ENCODE measurements at places on chromosomes 5 and 9. TPM values are rescaled to one million over a fixed set of nuclear protein-coding genes. Genes with fewer than 3 reads are reported as not detected.

DNA sequence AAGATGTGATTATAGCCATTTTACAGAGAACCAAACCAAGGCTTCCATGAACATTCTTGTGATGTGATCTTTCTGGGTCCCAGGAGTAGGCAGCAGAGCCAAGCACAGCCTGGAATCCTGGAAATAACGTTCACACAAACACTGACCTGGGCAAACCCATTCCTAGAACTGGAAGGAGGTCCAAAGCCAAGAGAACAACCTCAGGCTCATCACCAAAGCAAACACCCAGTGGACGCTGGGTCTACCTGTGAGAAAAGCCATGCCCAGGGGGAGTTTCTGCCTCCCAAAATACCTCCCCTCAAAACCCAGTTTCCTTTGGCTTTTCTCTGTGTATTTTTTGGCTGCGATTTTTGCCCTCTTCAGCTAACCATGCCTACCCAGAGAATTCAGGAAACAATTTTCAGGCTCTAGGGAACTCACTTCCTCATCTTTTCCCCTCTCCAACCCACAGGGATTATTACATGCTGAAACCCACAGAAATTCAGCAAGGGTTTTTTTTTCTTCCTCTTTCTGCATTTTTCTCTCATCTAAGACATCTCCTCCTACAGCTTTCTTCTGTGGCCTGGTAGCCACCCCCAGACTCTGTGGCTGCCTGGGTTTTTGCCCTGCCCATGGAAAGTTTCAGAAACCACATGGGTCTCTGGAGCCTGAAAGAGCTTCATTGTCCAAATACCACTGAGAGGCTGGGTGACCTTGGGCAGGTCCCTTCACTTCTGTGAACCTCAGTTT, 75.0 kb downstream of the TNC start:
- peak; percentile 64 for DNase-seq
- H3K4me1 ChIP-seq: peaks cover 23% of the 10 kb centered on the region
- H3K27me3 ChIP-seq: peaks cover 19% of the 10 kb centered on the region
- H3K36me3 ChIP-seq: peaks cover 2% of the 10 kb centered on the region
- H3K4me3 ChIP-seq: peak overlapping the region; percentile 50

DNA sequence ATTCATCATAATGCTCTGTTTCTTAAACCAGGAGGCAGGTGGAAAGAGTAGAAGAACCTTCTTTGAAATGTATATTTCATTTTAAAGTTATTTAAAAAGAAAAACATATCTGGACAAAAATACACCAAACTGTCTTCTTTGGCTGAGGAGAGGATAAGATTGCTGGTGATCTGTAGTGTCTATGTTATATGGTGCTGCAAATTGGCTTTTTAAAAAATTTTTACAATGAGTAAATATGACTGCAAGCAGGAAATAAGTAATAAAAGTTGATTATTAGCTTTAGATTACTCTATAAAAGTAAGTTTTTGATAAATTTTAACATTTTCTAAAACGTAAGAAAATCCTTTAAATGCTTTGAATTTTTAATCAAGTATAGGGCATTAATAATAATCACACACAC, 64.9 kb downstream of the CEP120 start:
- no peak overlapping the region for H3K27ac ChIP-seq
- peaks cover 45% of the 10 kb centered on the region for H3K36me3 ChIP-seq
- H3K27me3 ChIP-seq: no peaks in the 10 kb centered on the region
- H3K4me3 ChIP-seq: no peak overlapping the region
- DNase-seq: no peak
- no peaks in the 10 kb centered on the region for H3K4me1 ChIP-seq

The PCDHB9 gene
- total RNA-seq: not detected

- no peak for DNase-seq
- peaks cover 3% of the 10 kb centered on the region for H3K4me1 ChIP-seq
- H3K36me3 ChIP-seq: peaks cover 25% of the 10 kb centered on the region
Measured at GRCh38 chr5:128101676-128102075, 18.1 kb downstream of the SLC12A2 start.

DNA sequence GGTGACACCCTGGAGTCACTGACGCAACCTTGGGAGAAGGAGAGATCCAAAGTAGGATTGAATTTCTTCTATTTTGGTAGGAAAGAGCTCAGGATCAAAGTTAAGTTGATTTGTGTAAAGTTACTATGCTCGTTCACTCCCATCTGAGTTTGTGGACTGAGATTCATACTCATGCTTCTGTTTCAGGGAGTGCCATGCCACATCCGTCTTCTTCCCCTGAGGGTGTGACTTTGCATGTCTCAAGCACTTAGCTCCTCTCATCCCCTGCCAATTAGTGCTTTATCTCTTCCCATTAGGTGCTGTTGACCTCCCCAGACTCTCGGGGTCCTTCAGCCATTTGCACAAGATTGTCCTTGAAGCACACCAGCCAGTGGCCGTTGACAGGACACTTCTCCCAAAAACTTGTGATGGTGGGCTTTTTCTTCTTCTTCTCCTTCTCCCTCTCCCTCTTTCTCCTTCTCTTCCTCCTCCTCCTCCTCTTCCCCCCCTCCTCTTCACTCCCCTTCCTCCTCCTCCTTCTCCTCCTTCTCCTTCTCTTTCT, 232.2 kb upstream of the KLF4 start:
- no peak overlapping the region for H3K4me3 ChIP-seq
- H3K36me3 ChIP-seq: no peaks in the 10 kb centered on the region
- H3K4me1 ChIP-seq: no peaks in the 10 kb centered on the region
- H3K27ac ChIP-seq: no peak overlapping the region
- no peak for DNase-seq
- no peaks in the 10 kb centered on the region for H3K27me3 ChIP-seq

GRCh38 chr5:14305045-14305444, 161.9 kb downstream of the TRIO start:
- no peak for DNase-seq
- no peaks in the 10 kb centered on the region for H3K36me3 ChIP-seq
- no peaks in the 10 kb centered on the region for H3K27me3 ChIP-seq
- no peak overlapping the region for H3K27ac ChIP-seq

The PDZD2 gene
- not detected for total RNA-seq

- no peaks in the 10 kb centered on the region for H3K27me3 ChIP-seq
- no peak overlapping the region for H3K27ac ChIP-seq
- H3K4me3 ChIP-seq: no peak overlapping the region
- H3K4me1 ChIP-seq: peaks cover 18% of the 10 kb centered on the region
- no peak for DNase-seq
Measured at GRCh38 chr9:79685577-79685976, 113.8 kb downstream of the TLE4 start.

DNA sequence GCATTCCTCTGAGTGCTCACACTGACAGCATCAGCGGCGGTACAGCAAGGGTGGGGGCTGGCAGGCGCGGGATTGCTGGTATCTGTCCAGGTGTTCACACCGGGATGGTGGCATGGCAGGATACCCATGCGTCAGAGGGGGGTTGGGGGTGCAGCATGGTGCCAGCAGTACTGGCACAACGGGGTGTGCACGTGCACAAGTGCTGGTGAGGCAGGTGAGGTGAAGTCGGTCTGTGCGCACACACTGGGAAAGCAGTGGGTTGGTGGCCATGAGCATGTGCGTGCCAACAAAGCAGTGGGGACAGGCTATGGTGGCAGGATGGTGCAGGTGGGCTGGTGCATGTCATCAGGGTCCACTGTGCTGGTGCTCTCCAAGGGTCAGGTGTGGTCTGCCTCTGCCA, 819.6 kb upstream of the EDIL3 start:
- H3K4me3 ChIP-seq: no peak overlapping the region
- no peaks in the 10 kb centered on the region for H3K27me3 ChIP-seq
- DNase-seq: no peak
- no peaks in the 10 kb centered on the region for H3K36me3 ChIP-seq
- H3K27ac ChIP-seq: no peak overlapping the region
- H3K4me1 ChIP-seq: no peaks in the 10 kb centered on the region

DNA sequence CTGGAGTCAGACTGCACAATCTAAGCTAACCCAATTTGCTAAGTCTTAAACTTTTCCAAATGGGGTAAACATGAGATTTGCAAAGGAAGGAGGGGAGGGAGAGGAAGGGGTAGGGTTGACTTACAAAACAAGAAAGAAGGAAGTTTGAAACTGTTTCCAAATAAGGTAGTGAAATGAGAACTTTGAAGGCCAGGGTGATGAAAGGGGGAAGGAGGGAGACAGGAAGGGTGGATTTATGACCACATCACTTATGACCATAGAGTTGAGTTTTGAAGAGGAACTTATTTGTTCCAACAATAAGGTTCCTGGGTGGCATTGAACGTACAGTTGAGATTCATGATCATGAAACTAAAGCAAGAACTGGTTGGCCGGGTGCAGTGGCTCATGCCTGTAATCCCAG, 72.5 kb upstream of the DAPK1 start:
- no peaks in the 10 kb centered on the region for H3K27me3 ChIP-seq
- no peaks in the 10 kb centered on the region for H3K4me1 ChIP-seq
- no peak overlapping the region for H3K4me3 ChIP-seq
- H3K36me3 ChIP-seq: no peaks in the 10 kb centered on the region
- H3K27ac ChIP-seq: no peak overlapping the region

The PCDHGA3 gene
- 0.19 TPM for total RNA-seq

DNA sequence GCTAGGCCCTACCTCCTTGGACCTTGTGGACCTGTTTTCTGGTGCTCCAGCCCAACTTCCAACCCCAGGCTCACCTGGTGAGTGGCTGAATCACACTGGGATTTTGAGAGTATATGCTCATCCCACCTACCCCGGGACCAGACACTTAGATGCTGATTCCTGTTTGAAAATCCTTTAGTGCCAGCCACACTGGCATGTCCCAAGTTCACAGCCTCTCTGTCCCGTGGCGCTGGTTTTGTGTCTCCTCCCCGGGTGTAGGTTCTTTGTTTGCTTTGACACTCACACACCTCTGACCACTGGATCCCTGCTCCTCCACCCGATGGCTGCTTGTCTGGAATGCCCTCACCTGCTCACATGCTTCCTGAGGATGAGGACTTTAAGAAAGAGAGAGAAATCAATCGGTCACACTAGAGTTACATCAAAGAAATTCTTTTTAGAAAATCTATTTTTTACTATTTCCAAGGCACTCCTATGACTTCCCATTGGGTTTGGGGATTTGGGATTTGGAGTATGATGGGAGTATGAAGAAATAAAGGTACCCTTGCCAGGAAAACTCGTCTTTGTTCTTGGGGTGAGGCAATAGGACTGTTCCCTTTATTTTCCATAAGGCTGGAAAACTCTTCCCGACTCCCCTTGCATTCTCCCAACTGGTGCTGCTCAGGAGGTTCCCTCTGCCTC, 7.3 kb upstream of the SLC25A48 start:
- peaks cover 3% of the 10 kb centered on the region for H3K27me3 ChIP-seq
- DNase-seq: no peak
- no peak overlapping the region for H3K4me3 ChIP-seq
- H3K27ac ChIP-seq: no peak overlapping the region

- peaks cover 20% of the 10 kb centered on the region for H3K27me3 ChIP-seq
- no peak overlapping the region for H3K27ac ChIP-seq
- no peaks in the 10 kb centered on the region for H3K36me3 ChIP-seq
Measured at GRCh38 chr9:93309889-93310425, 126.0 kb downstream of the WNK2 start.

The RANBP17 gene
- not detected for total RNA-seq

DNA sequence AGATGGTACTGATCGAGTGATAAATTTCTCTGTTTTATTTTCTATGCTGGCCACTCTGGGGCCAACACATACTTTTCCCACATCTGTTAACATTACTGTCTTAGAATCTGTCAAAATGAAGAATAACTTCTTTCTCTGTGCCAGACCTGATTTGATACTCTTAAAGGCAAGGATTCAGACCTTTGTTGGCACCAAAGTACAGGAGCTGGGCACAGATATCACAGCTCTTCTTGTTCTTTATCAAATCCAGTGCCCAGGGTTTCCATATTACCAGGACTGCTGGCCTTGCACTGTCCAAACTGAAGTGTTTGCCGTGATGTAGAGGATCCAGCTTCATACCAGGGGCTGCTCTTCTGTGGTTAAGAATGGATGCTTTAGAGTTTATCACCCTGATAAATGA, 20.9 kb downstream of the ZNF474 start:
- H3K4me1 ChIP-seq: no peaks in the 10 kb centered on the region
- peak; percentile 3 for DNase-seq
- no peak overlapping the region for H3K27ac ChIP-seq
- no peaks in the 10 kb centered on the region for H3K27me3 ChIP-seq
- no peak overlapping the region for H3K4me3 ChIP-seq
- no peaks in the 10 kb centered on the region for H3K36me3 ChIP-seq

GRCh38 chr5:160628619-160628968, 206.9 kb downstream of the PTTG1 start:
- no peak overlapping the region for H3K4me3 ChIP-seq
- no peak overlapping the region for H3K27ac ChIP-seq
- no peaks in the 10 kb centered on the region for H3K36me3 ChIP-seq
- DNase-seq: no peak

DNA sequence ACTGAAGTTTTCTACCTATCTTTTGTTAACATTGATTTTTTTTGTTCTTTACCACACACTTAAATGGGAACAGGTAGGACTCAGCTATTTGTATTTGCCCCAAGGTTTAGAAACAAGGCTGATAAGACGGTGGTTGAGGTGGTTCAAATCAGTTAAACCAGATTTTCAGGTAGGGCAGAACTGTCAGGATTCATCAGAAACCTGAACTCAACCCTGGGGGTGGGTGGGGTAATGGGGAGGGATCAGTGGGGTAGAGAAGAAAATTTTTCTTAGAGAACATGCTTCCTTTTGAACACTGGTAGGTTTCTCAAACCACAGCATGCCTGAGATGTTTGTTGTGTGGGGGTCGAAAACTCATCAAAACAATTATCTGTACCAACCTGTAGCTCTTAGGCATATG, 113.0 kb downstream of the BASP1 start:
- no peaks in the 10 kb centered on the region for H3K36me3 ChIP-seq
- no peaks in the 10 kb centered on the region for H3K27me3 ChIP-seq
- no peaks in the 10 kb centered on the region for H3K4me1 ChIP-seq
- H3K27ac ChIP-seq: no peak overlapping the region

The IARS1 gene
- total RNA-seq: 234 TPM

DNA sequence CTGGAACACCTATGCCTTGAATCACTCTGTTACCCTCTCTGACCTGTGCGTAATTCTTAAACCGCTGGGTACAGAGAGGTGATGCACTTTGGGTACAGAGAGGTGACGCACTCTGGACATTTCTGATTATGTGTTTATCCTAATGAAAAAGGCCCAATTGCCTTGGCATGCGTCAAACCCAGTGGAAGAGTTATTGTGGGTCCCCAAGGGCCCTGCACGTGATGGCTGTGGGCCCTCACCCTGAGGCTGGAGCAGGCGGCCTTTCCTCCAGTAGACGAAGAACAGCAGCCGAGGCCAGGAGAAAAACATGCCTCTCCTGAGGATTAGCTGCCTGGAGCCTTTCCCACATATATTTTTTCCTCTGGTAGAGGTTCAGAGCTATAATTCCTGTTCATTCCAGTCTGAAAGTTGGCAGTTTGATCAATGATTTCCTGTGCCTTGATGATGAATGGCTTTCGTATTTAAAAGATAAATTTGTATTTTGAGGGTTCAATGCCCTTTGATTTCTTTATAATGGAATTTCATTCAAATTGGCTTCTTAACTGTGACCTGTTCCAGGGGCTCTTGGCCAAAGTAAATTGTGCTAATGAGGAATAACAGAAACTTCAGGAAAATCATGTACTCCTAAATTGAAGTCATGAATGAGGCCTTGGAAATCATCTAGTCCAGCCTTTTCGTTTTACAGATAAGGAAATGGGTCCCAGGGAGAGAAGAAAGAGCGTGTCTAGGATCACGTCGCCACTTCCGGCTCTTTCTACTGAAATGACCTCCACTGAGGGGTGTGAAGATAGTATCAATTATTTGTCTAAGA, 22.8 kb downstream of the ACER2 start:
- H3K27ac ChIP-seq: no peak overlapping the region
- no peaks in the 10 kb centered on the region for H3K4me1 ChIP-seq
- no peaks in the 10 kb centered on the region for H3K36me3 ChIP-seq
- H3K27me3 ChIP-seq: no peaks in the 10 kb centered on the region
- no peak for DNase-seq

GRCh38 chr9:104858271-104858670, 69.7 kb downstream of the ABCA1 start:
- no peaks in the 10 kb centered on the region for H3K27me3 ChIP-seq
- no peak for DNase-seq
- peaks cover 3% of the 10 kb centered on the region for H3K4me1 ChIP-seq
- H3K36me3 ChIP-seq: no peaks in the 10 kb centered on the region
- H3K4me3 ChIP-seq: no peak overlapping the region
- H3K27ac ChIP-seq: no peak overlapping the region
